ENCODE measurements at places on chromosomes 5 and 9.

GRCh38 chr5:67009028-67009427 is 187.6 kb downstream of the CD180 start:
- DNase-seq = no peak

GRCh38 chr5:1840741-1841521 is 39.7 kb downstream of the NDUFS6 start:
- DNase-seq = no peak

DNA sequence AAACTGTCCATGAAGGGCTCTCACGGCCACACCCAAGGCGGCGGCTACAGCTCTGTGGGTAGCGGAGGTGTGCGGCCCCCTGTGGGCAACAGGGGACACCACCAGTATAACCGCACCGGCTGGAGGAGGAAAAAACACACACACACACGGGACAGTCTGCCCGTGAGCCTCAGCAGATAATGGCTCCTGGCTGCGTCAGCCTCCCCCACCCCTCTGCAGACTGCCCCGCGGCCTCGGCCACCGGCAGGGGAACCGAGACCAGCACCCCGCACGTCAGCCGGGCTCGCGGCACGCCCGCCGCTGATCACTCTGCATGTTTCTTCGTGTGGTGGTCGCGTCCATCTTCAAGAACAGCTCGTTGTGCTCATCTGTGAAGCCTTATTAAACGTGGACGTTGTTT is 41.5 kb downstream of the TENT4A start:
- DNase-seq = no peak

DNA sequence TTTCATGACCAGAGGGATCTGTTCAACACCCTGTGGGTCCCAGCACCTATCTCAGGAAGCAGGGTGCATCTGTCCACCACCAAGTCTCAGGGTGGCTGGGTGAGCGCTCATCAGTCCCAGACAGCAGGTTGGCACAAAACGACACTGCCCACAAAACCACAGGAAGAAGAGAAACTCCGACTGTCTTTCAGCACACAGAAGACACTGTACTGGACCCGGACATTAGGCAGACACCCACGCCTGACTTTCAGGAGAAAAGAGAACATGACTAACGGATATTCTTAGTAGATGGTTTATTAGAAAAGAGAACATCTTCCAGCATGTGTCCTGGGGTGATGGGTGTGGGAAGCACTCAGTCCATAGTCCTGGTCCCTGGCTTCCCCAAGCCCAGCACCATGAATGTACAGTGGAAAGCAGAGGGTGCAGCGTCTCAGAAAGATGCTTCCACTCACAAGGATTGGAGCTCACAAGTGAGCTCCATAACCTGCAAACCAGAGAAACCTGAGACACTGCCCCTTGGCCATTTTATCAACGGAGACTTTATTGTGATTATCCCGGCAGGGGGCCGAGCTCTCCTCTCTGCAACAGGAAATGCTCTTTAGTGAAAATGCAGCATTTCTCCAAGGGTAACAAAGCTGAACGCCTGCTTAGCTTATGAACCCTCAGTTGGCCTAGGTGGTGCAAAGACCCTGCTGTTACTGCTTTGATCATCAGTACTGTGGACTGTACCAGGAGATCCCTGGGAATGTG is 35.8 kb upstream of the LCP2 start:
- DNase-seq = peak; percentile 39

GRCh38 chr9:34332076-34332964 is 3.0 kb downstream of the NUDT2 start:
- no peak for DNase-seq

DNA sequence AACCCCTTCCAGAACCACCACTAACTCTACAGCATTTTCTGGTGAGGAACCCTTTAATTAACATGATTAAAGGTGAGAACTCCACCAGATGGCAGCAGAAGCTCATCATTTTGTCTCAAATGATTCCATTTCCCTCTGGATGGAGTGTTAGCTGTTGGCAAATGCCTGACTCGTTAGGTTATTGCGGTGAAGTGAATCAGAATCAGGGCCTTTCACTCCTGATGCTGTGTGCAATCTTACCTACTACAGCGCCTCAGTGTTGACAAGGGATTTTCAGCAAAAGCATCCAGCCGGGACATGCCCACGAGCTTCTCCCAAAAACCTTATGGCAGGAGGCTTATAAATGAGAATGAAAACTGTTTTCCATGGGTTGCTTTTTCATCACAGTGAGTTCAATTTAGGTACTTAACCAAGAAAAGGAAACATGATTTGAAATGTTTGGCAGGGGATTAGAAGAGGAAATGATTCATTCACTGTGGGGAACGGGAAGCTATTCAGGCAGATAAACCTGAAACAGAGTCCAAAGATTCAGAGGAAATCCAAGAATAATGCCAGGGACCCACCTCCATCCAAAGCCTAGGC is 48.0 kb upstream of the CAST start:
- peak; percentile 23 for DNase-seq

Data from naive thymus-derived CD8-positive, alpha-beta T cell (primary cell).